ENCODE measurements at places on chromosomes 3 and 15. TPM values are rescaled to one million over a fixed set of nuclear protein-coding genes. Genes with fewer than 3 reads are reported as not detected.

LRRC31 gene
- total RNA-seq: not detected

CRYGS gene
- 4.3 TPM for total RNA-seq

JMJD7 gene
- total RNA-seq: 14.8 TPM

GOLGA8G gene
- not detected for total RNA-seq

GOLGA8S gene
- total RNA-seq: 0.33 TPM

FBN1 gene
- 24.3 TPM for total RNA-seq

TIGIT gene
- total RNA-seq: not detected

TTLL13 gene
- total RNA-seq: 0.19 TPM

DNA sequence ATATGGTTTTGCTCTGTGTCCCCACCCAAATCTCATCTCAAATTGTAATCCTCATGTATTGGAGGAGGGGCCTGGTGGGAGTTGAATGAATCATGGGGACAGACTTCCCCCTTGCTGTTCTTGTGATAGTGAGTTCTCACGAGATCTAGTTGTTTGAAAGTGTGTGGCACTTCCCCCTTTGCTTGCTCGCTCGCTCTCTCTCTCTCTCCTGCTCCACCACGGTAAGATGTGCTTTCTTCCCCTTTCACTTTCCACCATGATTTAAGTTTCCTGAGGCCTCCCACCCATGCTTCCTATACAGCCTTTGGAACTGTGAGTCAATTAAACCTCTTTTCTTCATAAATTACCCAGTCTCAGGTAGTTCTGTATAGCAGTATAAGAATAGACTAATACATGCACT is 60.7 kb downstream of the GSK3B start:
- no peak for DNase-seq

DNA sequence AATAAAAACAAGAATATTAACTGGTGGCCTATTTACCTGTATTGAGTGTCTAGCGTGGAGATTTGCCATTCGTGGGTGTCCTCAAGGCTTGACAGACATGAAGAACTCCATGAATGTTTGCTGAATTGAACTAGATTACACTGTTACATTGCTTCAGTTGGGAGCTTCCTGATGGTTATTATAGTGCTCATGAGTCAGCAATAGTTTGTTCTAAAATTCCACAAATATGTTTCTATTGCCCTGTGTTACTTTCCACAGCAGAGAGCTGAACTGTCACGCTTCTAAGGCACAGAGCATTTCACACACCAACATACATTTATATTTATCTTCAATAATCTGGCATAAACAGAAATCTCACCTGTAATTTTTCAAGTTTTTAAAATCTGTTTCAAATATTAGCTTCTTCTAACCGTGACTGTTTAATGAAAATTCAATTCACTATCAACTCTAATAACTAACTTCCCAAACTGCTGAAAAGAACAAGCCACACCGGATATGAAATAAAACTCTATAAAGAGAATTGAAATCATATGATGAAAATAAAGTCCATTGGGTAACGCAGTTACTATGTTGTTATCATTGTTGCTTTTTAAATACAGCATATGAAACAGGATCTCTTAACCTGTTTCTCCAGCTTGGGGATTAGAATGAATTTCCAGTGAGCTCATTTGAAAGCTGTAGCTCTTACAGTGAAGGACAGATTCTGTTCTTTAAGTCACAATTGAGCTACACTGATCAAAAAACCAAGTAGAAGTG is 61.2 kb upstream of the MCF2L2 start:
- no peak for DNase-seq

- peak; percentile 18 for DNase-seq
These were observed at the start of gene FES for GRCh38 chr15:90883976-90884718. TSS of gene FES (plus strand) at chr15:90884504. CDS start at chr15:90885046, 542 bp downstream.

DNA sequence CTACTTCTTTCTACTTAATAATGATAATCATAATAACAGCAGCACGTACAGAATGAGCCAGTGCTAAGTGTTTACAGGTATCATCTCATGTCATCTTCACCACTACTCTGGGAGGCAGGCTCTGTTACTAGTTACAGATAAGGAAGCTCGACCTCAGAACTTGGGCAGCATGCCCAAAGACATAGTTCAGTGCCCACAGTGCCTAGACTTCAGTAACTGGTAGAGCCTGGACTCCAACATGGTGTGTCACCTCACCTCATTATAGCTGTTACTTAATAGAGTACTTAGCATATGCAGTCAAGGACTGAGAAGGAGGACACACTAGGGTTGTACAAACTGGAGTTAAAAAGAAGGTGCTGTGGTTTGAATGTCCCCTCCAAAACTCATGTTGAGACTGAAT is 7.6 kb downstream of the GADL1 start:
- DNase-seq: no peak

DNA sequence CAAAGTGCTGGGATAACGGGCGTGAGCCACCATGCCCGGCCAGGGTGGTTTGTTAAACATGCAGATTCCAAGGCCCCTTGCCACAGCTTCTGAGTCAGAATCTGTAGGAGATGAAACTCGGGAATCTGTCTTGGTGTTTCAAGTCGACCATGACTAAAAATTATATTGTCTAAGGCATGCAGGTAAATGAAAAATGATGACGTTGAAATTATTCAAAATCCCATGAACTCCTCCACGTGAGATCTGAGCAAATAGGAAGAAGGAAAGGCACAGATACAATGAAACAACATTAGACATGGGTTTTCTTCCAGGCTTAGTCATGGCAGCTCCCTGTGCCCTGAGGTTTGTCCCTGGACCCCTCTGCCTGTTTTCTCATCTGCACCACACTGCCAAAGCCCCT is 172.0 kb upstream of the CMC1 start:
- DNase-seq: no peak

DNA sequence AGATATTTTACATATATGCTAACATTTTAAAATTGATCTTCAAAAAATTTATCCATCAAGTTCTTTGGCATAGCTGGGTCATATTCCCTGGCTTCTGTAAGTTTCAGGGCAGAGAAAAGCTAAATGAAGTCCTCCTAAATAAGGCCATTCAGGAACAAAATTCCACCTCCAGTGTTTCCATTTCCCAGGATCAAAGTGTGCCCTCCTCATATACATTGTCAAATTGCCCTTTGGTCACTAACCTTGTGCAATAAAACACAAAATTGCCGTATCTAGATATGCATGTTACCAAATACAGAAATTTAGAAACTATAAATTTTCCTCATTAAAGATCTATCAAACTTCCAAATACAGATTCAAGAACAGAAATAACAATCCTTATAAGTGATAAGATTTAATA is 10.6 kb downstream of the CEP152 start:
- no peak for DNase-seq

DNA sequence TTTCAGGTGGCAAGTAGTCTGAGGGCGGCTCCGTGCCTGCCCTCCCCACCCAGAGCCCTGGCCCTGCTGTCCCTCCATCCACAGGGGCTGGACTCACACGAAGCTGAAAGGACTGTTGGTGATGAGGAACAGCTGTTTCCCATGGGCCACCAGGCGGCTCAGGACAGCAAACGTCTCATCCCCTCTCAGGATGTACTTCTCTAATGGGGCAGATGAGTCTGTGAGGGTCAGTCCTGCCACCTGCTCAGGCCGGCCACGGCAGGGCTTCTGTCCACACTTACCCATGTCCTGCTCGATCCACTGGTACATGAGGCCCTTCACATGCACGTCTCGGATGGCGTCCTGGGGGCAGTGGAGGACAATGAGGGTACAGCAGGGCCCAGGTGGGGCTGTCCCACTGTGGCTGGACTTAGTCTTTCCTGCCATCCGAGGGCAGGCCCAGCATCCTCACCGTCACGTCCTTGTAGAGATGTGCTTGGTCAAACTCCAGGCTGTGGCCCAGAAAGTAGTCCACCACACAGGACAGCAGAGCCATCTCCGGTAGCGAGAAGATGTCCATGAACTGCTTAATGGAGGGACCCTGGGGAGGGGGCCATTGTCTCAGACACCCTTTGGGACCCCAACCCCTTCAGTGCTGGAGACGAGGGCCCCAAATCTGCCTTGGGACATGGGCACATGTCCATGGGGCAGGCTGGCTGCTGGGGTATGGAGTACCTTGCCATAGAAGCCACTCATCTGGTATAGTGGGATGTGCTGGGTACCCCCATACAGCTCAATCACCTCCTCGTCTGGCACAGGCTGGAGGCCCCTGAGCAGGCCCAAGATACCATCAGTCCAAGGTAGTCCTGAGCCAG is 5.7 kb downstream of the NT5DC2 start:
- no peak for DNase-seq

DNA sequence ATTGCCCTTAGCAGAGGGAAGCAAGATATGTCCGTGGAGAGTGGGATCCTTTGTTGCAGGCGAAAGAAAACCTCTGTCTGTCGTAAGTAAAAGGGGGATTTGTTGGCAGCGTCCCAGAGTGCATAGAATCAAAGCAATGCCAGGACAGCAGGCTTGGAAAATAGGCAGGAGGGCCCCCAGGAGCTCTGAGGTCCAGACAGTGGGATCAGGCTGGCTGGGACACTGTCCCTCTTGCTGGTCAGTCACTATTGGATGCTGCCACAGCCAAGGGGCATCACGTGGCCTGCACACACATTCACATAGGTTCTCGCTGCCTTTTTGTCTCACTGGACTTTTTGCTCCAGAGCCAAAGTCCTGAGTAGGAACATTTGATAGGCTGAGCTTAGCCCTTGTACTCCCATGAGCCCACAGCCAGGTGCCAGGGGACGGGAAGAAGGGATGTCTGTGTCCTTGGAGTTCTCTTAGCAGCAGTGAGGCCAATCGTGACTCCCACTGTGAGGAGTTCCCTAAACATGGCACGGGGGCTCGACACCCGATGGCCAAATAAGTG is 10.7 kb downstream of the MUC20 start:
- no peak for DNase-seq

GRCh38 chr3:126034481-126035361 is 49.2 kb downstream of the SLC41A3 start:
- DNase-seq: no peak

Data from neural crest cell (in vitro differentiated cells).